ENCODE measurements at places on chromosomes 3 and 15. TPM values are rescaled to one million over a fixed set of nuclear protein-coding genes. Genes with fewer than 3 reads are reported as not detected.

- peak; percentile 60 for DNase-seq
Observed at GRCh38 chr3:72155391-72156064, 370.6 kb upstream of the PROK2 start.

- no peak for DNase-seq
Observed at GRCh38 chr3:123687286-123687685, 102.4 kb upstream of the HACD2 start.

DNA sequence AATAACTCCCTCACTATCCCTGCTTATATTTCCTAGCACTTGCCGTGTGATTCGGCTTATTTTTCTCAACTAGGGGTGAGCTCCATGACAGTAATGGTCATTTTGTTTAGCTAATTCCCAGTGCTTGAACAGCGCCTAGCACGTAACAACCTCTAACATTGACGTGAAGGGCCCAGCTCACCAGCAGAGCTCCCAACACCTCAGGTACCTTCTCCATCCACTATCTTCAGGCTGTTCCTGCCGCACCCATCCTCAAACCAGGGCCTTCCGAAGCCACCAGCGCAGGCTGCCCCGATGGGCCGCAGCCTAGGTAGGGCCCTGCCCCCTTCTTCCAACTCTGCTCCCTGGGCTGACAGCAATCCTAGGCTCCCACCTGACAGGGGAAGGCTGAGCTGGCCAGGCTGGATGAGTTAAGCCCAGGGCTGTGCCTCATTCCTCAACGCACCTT is 751 bp upstream of the RPS17 start:
- DNase-seq: no peak

GRCh38 chr15:74891469-74891868 is 1.6 kb downstream of the MPI start:
- DNase-seq: no peak

DNA sequence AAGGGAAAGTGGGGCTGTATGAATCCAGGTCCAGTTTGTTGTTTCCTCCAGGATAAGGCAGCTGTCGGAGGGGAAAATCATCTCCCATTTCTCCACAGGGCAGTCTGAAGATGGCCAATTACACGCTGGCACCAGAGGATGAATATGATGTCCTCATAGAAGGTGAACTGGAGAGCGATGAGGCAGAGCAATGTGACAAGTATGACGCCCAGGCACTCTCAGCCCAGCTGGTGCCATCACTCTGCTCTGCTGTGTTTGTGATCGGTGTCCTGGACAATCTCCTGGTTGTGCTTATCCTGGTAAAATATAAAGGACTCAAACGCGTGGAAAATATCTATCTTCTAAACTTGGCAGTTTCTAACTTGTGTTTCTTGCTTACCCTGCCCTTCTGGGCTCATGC is 911 bp downstream of the CCRL2 start:
- peak; percentile 89 for DNase-seq

GRCh38 chr3:141737678-141738021 is 448 bp upstream of the RNF7 start:
- no peak for DNase-seq

- no peak for DNase-seq
Observed at GRCh38 chr3:162525066-162525742, 1028.6 kb downstream of the OTOL1 start.

GRCh38 chr3:35635407-35635806 is 3.9 kb upstream of the ARPP21 start:
- DNase-seq: no peak

DNA sequence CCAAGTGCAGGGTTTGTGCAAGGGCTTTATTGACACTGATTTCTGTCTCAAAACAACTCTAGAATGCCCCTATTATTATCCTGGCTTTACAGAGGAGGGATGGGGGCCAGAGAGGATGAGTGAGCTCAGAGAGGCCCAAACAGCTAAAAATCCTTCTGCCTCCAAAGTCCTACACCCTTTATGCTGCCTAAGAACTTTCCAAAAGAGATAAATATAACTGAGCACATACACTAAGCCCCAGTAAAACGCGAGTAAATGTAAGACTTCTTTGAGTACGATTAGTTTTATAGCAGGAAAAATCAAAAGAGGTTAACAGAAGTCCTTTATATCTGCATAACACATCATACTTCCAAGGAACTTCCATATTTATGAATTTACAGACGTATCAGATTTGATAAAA is 149.1 kb downstream of the CTNNB1 start:
- no peak for DNase-seq

DNA sequence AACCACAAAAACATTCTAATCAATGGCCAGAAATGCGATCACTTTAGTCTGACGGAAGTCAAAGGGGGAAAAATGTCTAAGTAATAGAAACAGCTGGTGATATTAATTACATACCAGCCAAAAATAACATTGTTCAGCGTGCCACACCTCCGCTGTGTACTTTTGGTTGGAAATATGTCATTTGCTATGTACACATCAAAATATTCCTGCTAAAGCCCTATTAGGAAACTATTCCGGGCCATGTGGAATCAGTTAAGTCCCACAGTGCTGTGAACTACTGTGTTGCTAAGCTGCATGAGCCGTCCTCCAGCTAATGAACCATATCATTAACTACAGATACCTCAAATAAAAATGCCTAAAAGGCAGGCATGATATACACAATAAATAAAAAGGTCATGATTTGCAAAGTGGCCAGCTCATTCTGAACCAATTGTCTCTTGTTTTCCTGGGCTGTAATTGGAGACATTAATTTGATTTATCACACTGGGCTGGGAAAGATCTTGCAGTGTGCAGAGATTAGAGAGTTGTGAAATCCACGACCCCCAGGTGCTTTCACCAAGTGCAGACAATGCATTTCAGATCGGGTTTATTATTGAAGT is 200.5 kb upstream of the LRTM1 start:
- no peak for DNase-seq

GRCh38 chr3:194554473-194555123 is 67.8 kb upstream of the ATP13A3 start:
- DNase-seq: no peak

GRCh38 chr3:138137861-138138260 is 5.7 kb upstream of the A4GNT start:
- DNase-seq: no peak

- DNase-seq: no peak
Observed at GRCh38 chr15:40115670-40116093, 7.0 kb upstream of the BMF start.

GRCh38 chr3:194275291-194275690 is 75.8 kb downstream of the CPN2 start:
- no peak for DNase-seq

DNA sequence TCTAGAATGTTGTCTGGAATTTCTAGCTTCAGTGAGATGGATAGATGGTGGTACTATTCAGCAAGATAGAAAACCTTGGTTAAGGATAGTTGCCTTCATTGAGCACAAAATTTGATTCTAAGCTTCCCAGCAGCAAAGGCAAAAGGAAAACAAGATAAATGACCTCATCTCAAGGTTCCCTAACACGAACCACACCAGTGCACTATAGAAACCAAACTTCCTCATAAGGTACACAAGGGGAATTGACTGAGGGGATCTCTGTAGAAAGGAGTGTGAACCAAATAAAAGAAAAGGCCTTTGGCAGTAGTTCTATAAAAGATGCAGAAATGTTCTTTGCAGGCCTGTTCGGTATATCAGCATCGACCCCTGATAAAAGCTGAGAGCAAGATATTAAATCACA is 288.9 kb downstream of the SHQ1 start:
- no peak for DNase-seq

DNA sequence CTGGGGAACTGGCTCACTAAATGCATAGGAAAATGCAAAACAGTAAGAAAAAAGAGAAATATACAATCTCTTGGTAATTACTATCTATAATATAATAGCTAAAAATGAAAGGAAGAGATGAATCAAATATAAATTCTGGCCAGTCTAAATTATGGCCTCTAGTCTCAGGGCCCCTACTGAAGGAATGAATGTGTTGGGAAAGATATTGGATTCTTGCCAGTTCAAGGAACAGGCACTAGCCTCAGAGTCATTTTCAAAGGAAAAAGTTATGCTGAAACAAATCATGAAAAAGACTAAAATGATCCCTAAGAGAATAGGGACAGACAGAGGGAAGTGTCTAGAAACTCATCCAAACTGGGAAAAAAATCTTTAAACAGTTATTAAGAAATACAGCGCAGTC is 62.4 kb downstream of the C3orf80 start:
- no peak for DNase-seq

- DNase-seq: no peak
Observed at GRCh38 chr3:139430493-139430892, 41.0 kb upstream of the COPB2 start.

- DNase-seq: no peak
Observed at GRCh38 chr3:171994646-171995428, 44.5 kb upstream of the FNDC3B start.

DNA sequence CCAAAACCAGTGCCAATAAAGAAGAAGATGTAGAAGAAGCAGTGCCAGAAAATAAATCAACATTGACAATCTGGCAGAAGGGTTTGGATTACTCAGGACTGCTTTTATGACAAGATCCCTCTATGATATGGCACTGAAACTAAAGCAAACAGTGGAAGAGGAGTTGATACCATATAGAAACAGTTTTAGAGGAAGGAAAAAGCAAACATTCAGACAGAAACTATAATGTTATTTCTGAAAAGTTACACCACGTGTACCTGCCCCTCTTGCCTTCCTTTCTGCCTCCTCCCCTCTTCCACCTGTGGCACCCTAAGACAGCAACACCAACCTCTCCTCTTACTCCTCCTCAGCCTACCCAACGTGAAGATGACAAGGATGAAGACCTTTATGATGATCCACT is 63.0 kb downstream of the SFMBT1 start:
- DNase-seq: no peak

DNA sequence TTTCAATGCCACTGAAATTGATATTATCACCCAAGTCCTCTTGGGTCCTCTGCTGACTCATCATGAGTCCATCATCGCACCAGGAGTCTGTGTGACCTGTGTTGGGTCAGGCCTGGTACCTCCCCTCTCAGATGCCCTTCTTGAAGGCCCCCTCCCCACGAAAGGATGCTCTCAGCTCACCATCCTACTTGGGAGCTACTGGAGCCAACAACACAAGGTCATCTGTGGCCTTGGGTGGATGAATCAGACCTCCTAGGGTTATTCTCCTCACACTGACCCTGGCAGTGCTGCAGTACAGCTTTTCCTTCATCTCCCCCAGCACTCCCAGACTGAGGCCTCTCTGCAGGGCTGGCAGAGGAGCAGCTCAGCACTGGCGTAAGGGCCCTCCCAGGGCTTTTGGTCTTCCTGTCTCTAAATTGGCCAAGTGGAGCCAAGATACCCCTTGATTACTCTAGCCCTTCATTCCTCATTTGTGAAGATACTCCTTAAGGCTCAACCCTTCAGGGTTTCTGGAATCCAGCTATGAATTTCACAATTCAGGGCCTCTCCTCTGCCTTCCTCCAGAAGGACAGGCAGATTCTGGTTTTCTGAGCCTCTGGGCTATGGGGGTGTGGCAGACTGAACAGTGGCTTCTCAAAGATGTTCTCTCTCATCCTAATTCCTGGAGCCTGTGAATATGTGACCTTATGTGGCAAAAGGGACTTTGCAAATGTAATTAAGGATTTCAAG is 80.7 kb upstream of the GSK3B start:
- DNase-seq: no peak

DNA sequence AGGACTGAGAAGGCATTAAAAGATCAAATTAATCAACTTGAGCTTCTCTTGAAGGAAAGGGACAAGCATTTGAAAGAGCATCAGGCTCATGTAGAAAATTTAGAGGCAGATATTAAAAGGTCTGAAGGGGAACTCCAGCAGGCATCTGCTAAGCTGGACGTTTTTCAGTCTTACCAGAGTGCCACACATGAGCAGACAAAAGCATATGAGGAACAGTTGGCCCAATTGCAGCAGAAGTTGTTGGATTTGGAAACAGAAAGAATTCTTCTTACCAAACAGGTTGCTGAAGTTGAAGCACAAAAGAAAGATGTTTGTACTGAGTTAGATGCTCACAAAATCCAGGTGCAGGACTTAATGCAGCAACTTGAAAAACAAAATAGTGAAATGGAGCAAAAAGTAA is 149.7 kb upstream of the LRRFIP2 start:
- DNase-seq: no peak

GRCh38 chr15:99167201-99167600 is 62.3 kb downstream of the SYNM start:
- DNase-seq: no peak

DNA sequence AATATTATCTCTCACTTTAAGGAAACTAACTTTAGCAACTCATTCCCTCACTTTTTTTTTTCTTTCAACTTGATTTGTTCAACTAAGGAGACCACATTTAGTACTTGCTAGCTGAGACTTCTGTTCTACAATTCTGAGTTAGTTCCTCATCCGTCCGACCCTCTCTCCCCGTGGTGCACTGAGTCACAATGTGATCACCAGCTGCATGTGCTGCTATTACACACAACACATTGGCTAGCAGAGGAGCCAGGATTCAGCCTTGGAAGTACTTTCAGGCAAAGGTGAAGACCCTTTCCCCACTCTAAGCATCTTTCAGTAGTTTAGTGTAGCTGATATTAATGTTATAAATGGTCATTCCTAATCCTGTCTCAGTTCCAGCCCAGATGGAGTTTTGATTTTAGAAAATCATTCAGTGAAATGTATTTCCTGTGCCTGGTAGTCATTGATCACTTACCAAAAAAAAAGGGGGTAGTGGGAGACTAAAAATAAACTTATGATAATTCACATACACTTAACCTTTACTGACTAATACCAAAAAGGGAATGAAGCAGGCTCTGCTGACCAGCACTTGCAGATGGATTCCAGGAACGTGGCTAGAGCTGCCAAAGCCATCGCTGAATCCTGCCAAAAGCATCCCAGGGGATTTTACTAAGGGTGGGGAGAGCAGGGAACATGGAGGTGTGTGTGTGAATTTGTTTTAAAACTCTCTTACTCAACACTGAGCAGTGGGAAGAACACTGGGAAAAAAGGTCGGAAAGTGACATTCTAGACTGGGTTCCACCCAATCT is 424.8 kb downstream of the LPP start:
- DNase-seq: peak; percentile 50

GRCh38 chr3:156429125-156429524 is 125.8 kb downstream of the SSR3 start:
- no peak for DNase-seq

GRCh38 chr3:105233010-105233409 is 133.7 kb upstream of the ALCAM start:
- DNase-seq: no peak

DNA sequence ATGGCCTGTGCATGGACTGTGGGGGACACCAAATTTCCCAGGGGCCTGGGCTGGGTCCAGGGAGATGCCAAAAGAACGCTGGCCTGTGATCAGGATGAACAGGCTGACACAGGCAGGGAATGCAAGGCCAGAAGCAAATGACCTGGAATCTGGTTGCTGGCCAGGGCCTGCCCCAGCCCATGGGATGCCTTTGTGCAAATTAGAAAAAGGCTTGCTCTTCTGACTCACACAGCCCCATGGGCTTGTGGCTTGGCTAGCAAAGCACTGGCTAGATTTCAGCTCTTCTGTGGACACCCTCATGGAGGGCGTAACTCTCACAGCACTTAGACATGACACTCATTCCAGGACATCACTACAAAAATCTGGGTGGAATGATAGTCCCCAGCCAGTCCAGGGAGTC is 356.0 kb downstream of the SHQ1 start:
- peak; percentile 85 for DNase-seq

The CCDC174 gene
- 11.6 TPM for total RNA-seq

The MESP2 gene
- total RNA-seq: 0.38 TPM

The SHISA5 gene
- total RNA-seq: 25.0 TPM

The MKRN2OS gene
- total RNA-seq: 1.5 TPM

The ECE2 gene
- not detected for total RNA-seq

The POPDC2 gene
- 137 TPM for total RNA-seq

The PRSS50 gene
- total RNA-seq: 0.23 TPM

The SCAMP5 gene
- 0.97 TPM for total RNA-seq

The HTR3E gene
- total RNA-seq: not detected

The ITPKA gene
- not detected for total RNA-seq
